ENCODE measurements at places on chromosomes 12 and 14.

DNA sequence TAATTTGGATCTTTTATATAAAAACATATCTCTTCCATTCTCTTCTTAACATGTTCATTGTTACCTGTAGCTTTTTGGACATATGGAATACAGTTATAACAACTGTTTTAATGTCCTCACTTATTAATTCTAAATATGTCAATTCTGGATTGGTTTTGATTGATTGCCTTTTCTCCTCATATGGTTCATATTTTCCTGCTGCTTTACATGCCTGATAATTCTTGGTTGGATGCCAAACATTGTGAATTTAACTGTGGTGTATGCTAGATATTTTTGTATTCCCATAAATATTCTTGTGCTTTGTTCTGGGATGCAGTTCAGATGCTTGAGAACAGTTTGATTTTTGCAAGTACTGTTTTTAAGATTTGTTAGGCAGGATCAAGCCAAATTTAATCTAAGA lies 10.8 kb downstream of the C14orf132 start:
- DNase-seq: no peak

- DNase-seq: no peak
These were observed 2.2 kb downstream of the CPSF6 start for GRCh38 chr12:69241438-69242092.

GRCh38 chr12:85322715-85323114 lies 42.7 kb downstream of the ALX1 start:
- no peak for DNase-seq

DNA sequence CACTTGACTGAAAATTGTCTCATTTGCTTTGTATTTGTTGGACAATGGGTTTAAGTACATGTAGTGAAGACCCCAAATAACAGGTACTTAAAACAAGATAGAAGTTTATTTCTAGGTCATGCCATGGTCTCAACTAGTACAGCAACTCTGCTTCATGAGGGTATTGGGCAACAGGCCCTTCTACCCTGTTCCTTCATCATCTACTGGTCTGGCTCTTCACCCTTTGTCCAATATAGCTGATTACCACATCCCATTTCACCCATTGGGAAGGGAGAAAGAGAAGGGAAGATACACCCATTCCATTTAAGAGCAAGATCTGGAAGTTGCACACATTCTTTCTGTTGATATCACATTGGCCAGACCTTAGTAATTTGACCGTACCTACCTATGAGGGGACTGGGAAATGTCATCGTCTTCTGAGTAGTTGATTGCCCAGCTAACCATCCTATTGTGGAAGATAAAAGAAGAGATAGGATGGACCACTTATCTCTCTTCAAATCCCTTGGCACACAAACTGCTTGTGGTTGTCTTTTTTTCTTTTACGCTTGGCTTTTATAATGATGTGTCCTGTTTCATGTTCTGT lies 104.6 kb downstream of the DIP2B start:
- DNase-seq: no peak

GRCh38 chr12:74370608-74371216 lies 166.9 kb upstream of the ATXN7L3B start:
- no peak for DNase-seq

DNA sequence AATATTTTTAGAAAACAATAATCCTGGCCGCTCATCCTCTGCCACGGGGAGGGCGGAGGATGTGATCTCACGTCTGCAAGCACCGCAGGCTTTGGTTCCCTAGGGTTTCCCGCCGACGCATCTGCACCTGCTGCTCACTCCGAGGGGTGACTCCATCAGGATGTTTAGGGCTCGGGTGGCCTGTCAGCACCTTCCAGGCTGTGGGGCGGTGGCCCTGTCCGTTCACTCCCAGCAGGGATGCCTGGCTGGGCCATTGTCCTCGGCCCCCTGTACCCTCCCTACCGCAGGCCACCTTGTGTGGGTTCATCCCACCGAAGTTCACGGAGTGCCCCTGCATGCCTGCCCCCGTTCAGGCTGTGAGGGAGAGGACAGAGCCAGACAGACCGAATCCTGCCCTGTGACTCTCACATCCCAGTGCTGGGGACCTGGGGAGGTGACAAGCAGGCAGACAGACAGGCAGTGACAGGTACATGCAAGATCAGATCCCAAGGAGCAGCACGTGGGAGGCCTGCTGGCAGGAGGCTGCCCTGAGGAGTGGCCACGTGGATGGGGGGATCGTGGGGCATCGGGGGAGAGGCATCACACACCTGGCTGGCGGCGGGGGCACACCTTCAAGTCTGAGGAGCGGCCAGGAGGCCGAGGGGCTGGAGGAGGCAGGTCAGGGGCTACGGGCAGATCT lies 112.6 kb downstream of the ADGRD1 start:
- DNase-seq: no peak

DNA sequence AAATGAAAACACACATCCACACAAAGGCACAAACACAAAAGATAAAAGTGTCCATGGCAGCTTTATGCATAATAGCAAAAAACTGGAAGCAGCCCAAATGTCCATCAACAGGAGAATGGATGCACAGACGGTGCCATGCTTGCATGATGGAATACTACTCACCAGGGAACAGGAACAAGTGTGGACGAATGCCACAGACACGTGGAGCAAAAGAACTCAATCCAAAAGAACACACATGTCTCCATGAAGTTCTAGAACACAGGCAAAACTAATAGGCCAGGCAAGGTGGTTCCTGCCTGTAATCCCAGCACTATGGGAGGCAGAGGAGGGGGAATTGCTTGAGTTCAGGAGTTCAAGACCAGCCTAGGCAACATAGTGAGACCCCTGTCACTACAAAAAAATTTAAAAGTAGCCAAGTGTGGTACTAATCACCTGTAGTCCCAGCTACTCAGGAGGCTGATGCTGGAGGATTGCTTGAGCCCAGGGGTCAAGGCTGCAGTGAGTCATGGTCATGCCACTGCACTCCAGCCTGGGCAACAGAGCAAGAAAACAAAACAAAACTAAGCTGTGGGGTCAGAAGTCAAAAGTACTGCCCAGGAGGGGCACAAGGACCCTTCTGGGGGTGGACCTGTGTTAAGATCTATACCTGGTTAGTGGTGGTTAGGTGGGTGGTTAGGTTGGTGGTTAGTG lies 7.3 kb upstream of the TMEM119 start:
- no peak for DNase-seq

- DNase-seq: no peak
These were observed 7.8 kb downstream of the C1RL start for GRCh38 chr12:7101047-7101693.

DNA sequence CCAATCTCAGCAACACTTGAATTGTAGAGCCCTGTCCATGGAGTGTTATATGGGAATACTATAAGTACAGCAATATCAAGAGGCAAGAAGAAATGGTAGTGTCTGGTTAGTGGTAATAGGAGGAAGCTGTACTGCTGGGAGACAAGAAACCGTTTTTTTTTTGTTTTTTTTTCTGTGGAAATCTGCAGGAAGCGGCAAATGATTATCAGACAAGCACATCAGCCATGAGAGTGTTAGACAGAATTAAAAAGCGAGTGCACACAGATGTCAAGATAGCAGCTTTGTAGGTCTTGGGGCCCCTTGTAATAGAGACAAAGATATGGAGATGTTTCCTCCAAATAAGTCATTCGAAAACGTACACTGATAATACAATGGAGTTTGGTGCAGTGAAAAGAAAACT lies 6.7 kb downstream of the TESPA1 start:
- DNase-seq: no peak

- no peak for DNase-seq
These were observed 212.1 kb downstream of the GXYLT1 start for GRCh38 chr12:41932470-41932991.

GRCh38 chr12:80553316-80553715 lies 109.3 kb downstream of the PTPRQ start:
- no peak for DNase-seq

GRCh38 chr12:25695574-25695973 lies 142.5 kb upstream of the LMNTD1 start:
- DNase-seq: no peak

- no peak for DNase-seq
These were observed 252.6 kb downstream of the ACSS3 start for GRCh38 chr12:81330480-81330879.

DNA sequence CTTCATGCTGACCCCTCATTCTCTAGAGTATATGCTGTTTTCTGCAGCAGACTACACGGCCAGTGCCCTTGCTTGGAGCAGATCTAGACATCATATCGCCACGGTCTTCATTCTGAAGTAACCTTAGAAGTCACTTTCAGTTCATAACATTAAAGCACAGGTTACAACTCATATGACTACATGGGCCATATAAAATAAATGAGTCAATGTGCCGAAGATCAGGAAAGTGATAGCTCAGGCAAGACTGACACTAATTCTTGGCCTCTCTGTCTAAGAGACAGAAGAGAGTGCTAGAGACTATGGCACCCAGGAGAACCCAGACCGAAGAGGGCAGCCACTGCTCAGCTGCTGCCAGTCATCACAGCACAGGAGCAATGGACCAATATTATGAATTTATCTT lies 609.7 kb downstream of the DIO2 start:
- no peak for DNase-seq

DNA sequence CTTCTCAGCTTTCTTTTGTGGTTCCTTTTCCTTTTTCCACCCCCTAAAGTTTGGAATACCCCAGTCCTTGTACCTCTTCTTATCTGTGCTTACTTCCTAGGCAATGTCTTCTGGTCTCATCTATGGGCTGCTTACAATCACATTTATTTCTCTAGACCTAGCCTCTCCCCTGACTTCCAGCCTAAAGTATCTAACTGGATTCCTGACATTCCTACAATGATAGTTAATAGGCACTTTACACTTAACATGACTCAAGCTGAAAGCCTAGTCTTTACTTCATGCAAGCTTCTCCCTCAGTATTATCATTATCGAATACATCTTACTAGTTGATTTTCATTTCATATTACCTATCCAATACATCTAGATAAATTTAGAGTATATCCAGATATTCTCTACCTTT lies 21.2 kb downstream of the CLECL1 start:
- no peak for DNase-seq

DNA sequence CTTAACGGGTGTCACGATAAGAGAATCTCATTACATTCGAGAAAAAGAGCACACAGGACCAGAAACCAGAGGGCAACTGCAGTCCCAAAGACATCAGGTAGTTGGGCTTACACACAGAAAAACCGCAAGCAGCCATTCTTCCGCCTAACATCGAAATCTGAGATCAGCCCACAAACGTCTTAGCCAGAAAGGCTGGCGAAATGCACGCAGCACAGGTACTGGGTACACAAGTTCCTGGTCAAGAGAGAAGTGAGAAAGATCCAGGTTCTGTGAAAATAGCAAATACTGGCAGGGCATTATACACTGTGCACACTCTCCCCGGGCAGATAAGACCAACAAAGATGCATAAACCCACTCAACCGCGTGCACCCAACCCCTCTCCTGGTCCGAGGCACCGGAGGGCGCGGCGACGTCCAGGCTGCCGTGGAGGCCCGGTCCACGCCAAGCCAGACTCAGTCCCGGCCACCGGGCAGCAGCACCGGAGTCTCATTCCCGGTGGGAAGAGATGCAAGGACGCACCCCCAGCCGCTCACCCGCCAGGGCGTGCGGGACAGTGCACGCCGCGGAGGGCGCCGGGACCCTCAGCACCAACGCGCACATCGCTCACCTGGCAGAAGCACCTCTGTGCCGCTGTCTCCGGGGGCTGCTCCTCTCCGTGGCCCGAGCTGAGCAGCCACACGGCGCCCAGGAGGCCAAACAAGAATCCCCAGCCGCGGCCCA lies 437 bp downstream of the ERO1A start:
- peak; percentile 75 for DNase-seq

DNA sequence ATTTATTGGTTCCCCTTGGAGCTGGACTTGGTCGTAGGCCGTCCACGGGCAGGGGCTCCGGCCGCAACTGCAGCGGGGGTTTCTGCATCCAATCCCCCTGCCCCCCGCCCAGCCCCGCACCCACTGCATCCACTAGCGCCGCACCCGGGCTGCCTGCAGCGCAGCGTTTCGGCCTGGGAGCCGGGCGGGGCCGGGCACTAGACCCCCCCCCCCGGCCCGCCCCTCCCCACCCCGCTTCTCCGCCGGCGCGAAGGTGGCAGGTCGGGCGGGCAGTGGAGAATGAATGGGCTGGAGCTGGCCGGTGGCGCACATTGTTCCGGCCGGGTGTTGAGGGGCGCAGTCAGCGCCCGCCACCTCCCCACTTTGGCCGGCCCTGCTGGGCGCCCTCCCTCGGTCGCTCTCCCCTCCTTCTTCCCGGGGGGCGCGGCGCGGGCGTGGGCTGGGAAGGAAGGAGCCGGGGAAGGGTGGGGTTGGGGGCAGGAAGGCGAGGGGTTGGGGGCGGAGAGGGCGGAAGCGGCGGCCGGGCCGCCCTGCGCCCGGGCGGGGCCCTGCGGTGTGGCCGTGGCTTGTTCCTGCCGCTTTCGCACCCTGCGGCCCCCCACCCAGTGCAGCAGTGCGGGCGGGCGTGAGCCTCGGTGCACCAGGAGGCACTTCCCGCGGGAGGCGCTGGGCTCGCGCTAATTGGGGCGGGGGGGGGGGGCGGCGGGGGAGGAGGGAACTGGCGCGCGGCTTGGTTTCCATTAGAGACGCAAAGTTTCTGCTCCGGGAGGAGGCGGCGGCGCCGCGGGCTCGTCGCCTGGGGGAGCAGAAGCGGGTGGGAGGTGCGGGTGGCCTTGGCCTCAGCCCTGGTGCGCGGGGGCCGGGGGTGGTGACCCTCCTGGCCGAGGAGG lies 841 bp downstream of the CALM1 start:
- peak; percentile 68 for DNase-seq

DNA sequence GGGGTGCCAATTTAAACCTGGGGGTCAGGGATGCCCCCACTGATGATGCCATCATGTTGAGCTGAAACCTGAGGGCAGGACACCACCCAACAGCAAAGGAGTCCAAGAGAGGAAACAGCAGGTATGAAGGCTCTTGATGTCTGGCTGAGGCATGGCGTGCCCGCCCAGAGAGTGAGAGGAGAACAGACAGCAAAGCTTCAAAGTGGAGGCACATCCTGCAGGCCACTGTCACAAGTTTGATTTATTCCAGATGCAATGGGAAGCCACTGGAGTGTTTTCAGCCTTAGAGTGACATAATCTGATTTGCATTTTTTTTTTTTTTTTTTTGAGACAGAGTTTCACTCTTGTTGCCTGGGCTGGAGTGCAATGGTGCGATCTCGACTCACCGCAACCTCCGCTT lies 34.8 kb downstream of the IRF2BPL start:
- DNase-seq: no peak

DNA sequence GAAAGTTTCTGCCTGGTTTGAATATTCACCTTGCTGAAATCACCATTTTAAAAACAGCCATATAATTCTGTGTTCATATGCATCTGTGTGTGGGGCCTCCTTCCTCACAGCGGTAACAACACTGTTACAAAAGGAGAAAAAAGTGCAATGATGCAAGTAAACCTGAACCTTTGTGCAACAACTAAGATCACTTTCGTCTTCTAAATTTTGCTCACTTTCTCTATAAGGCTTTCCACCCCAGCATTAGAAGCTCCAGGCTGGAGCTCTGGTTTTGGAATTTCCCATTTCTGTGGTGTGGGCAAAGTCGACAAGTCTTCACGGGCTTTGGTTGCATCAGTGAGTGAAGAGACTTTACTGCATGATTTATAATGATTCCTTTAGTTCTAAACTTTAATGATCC lies 18.4 kb downstream of the FGD6 start:
- no peak for DNase-seq

- no peak for DNase-seq
These were observed 850 bp upstream of the ZNF385A start for GRCh38 chr12:54385251-54385914.
